ENCODE measurements at places on chromosomes 2 and 18. TPM values are rescaled to one million over a fixed set of nuclear protein-coding genes. Genes with fewer than 3 reads are reported as not detected.

CNGA3 gene
- total RNA-seq, result not detected

NEU4 gene
- total RNA-seq, result 8.5 TPM

SKA1 gene
- 0.73 TPM for total RNA-seq

INPP5D gene
- total RNA-seq, result 122 TPM

FABP1 gene
- total RNA-seq, result not detected

ANKRD30BL gene
- total RNA-seq, result not detected

IL36G gene
- not detected for total RNA-seq

SERPINB13 gene
- not detected for total RNA-seq

DCDC2C gene
- not detected for total RNA-seq

PTPN2 gene
- 63.1 TPM for total RNA-seq

KCNE4 gene
- under 0.01 TPM for total RNA-seq

Data from mononuclear cell (primary cell).